NCI-H1694 treated with DMSO at 0.1 percent for 48 hours (cell line): ENCODE measurements at places on chromosomes 6 and 20.

GRCh38 chr6:105740946-105741645 is 338.2 kb upstream of the PREP start:
- no peak for DNase-seq

DNA sequence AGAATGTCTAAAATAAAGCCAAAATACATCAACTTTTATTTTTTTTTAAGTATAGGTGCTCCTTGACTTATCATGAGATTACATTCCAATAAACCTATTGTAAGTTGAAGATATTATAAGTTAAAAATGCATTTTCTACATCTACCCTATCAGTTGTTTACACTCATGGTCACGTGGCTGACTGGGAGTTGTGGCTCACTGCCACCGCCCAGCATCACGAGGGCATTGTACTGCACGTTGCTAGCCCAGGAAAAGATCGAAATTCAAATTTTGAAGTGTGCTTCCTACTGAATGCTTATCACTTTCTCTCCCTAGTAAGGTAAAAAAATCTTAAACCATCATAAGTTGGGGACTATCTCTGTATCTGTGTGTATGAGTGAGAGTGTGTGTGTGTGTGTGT is 126.6 kb upstream of the RIN2 start:
- no peak for DNase-seq

DNA sequence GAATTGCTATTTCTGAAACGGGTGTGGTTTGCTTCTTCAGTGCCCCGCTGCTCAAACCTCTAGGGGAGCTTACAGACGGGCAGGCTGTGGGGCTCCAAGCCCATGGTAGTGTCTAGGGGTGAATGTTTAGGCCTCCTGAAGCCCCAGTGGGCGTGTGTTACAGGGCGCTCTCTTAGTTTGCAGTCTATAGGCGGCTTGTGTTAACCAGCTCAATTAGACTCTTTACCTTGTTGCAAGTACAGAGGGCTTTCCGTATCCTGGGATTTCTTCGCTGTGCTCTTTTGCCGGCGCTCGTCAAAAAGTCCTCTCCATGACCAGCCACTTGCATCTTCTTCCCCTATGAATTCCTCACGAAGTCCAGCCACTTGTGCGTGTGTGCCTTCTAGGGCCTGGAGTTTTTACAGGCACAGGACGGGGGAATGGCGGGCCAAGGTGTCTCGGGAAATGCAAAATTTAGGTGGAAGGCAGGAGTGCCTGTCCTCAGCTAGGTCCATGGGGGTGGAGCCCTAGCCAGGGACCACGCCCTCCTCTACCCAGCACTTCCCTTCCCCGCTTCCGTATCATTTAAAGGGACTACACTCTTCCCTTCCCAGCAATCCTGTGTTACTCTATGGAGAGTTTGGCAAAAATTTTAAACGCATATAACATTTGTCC is 94.5 kb downstream of the HTR1B start:
- DNase-seq, result no peak

- no peak for DNase-seq
Observed at GRCh38 chr6:110688661-110689268, 126.5 kb downstream of the CDK19 start.
